ENCODE measurements at places on chromosomes 7 and 10.
A peak's percentile ranks its signal among the peaks of the same experiment; 100 is the strongest.

GRCh38 chr7:7522421-7522820, 13.3 kb downstream of the COL28A1 start:
- no peak for DNase-seq

GRCh38 chr7:115971506-115971905, 59.1 kb downstream of the TFEC start:
- DNase-seq: no peak

- no peak for DNase-seq
These were observed 123.2 kb upstream of the SAMD8 start for GRCh38 chr10:74988054-74988775.

DNA sequence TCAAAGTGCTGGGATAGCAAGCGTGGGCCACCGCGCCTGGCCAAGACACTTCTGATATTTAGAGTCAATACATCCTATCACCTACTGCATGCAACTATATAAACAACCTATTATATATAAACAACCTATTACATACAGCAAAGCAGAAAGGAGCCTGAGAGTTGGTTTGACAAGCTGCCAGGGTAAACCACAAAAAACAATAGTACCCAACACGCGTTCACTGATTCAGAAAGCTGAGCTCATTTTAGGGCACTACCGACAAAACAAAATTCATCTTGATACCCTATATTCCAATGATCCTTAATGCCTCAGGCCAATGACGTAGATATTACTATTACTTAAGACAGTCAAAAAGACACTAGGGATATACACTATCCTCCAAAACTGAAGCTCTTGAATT, 16.2 kb downstream of the MALSU1 start:
- DNase-seq: no peak

- no peak for DNase-seq
These were observed 30.0 kb downstream of the NOD1 start for GRCh38 chr7:30448461-30449189.

DNA sequence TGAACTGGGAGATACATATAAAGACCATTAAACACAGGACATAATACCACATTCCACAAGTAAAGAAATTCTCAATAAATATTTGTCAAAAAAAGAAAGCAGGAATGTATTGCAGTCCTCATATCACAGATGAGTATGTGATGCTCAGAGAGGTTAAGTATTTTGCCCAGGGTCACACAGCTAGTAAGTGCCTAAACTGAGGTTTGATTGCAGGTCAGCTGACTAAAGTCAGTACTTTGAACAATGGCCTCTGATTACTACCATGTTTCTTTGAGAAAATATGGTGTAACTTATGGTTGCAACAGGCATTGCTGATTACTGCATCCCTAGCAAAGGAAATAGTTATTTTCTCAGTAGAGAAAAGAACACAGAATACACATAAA, 267.1 kb downstream of the ELMO1 start:
- DNase-seq: no peak

- no peak for DNase-seq
These were observed 70.8 kb downstream of the RBM33 start for GRCh38 chr7:155715111-155715805.

- DNase-seq: peak; percentile 34
These were observed 125.4 kb downstream of the ITIH5 start for GRCh38 chr10:7541137-7542087.

- no peak for DNase-seq
These were observed 43.9 kb downstream of the CUX1 start for GRCh38 chr7:101861218-101861775.

DNA sequence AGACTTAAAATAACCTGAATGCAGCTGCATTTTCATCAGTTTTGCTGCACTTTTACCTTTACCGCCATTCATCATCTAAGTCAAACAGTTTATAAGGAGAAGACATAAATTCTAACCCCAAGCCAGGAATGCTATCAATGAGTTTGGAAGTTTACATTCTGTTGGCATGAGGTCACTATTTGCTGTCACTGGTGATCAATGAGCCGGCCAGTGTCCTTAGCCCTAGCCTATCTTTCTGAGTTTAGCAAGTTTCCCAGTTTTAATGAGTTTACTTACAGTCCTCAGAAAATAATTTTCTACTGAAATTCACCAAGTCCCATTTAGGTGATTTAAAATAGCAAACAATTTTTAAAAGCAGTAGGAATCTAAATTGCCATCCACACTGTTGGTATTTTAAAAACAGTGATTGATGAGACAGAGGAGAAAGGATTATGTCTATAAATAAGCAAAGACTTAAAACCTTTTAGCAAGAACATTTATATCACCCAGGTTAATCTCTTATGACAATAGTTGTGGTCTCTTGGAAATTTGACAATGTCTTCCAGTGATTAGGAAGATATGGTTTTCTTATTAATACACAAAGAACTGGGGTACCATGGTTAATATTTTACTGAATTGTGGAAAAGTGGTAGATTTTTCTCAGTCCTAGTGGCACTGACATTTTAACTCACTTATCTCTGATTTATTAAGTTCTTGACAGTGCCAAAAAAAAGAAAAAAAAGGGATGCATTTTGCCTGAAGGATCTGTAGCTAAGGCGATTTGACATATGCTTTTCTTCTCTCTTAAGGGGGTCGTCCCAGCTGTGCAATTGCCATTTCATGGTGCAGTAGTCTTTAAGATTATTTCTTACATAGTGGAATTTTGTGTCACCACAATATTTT, 443.4 kb upstream of the ANKRD30A start:
- no peak for DNase-seq

Data from uterus (tissue), 4 donors.